ENCODE measurements at places on chromosomes 2 and 18. TPM values are rescaled to one million over a fixed set of nuclear protein-coding genes. Genes with fewer than 3 reads are reported as not detected.

DNA sequence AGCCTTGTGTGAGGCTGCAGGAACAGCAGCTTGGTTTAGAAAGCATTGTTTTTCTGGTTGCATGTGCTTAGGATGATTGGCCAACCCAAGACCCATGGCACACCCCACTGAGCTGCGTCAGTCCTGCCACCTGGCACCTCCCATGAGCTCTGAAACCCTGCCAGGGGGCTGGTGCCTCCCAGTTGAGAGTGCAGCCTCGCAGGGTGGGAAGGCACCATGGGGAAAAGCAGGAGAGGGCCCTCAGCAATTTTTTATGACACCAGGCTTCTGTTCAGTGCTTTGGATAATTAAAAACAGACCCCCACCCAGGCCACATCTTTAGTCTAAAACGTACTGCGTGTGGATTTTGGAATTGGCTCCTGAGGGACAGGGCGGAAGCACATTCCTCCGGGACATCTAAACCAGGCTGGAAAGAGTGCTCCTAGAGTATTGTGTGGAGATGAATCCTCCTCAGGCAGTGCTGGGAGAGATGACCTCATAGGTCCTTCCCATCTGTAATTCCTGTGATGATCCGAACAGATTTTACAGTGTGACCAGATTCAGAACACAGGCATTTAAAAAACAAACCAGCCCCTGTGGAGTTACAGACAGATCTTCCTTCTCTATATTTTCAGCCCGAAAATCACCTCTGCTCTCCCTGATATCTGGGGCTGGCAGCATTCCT, 438.3 kb downstream of the ZNF521 start:
- DNase-seq: no peak

DNA sequence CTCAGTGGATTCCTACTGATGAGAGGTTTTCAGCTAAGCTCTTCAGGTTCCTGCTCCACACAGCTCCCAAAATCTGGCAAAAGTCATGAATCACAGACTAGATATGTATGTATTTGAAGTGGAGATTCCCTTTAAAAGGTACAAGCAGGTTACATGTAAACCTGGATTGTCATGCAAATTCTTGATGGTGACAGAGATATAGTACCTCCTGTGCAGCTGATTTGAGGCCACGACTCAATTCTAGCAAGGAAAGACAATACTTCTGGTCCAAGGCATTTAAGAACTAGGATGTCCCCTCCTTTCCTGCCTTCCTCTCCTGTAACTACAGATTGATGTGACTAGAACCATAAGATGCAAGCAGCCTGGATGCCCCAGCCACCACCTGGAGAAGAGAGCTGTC, 55.0 kb downstream of the GORASP2 start:
- DNase-seq: no peak

Gene ACMSD
- total RNA-seq: not detected

DNA sequence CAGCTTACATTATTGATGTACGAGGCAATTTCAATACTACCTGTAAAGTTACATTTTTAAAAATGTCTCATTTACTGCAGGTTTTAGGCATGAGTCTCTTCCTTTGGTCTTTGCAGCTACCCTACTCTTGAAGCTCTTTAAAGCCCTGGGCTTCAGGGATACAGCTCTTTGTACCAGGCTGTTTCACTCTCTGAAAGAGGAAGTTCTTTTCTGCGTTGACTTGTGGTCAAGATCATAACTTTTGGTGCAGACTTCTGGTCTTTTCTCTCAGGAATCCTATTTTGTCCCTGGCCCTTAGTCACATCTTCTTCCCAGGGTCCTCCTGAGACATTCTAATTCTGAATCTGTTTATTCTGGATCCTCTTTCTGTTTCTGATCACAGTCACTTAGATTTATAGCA, 16.6 kb upstream of the HRH4 start:
- DNase-seq: no peak

DNA sequence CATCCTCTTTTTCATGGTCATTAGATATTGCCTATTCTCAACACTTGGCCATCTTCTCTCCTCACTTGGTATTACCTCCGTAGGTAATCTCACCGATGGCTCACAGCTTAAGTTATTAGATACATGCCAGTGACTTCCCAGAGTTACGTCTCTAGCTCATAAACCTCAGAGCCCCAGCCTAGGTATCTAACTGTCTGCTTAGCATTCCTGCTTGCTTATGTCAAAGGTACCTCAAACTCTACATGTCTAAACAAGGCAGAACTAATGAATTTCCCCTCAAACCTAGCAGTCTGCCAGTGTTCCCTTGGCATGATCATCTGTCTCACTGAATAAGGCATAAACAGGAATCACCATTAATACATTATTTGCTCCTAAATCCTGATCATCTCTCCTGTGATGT, 27.7 kb upstream of the ZNF638 start:
- no peak for DNase-seq

DNA sequence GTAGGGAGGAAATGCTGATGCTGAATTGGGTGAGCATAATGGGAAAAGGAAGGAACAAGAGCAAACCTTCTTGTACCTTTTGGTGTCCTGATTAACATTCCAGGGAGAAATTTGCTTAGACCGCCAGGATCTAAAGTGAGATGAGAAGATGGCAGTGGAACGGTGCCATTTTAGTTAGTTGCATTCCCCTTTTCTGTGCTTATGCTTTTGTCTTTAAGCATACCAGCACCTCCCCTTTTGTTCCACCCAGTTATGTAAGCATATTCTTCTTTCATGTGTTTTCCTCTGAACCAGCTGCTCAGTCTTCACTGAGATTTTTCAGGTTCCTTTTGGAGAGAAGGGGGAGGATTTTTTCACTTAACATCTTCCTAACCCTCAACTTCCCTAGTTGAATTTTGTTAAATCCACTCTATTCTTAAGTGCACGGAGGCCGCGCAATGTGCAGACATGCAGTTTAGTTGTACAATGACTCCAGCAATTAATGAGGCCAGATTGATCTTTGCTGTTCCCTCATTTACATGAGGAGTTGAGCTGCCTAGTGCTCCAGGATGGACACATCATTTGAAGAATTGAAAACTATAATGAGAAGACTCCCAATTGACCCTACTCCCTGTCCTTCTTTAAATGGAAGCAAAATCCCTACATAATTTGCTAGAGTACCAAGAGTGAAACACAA, 73.9 kb downstream of the MAP4K4 start:
- DNase-seq: no peak
